ENCODE measurements at places on chromosomes 3 and 15. TPM values are rescaled to one million over a fixed set of nuclear protein-coding genes. Genes with fewer than 3 reads are reported as not detected.

Gene QARS1
- polyA plus RNA-seq = 300 TPM

Gene ZIC4
- not detected for polyA plus RNA-seq

Gene MST1R
- 1.3 TPM for polyA plus RNA-seq

Gene GUCA1C
- polyA plus RNA-seq = 0.22 TPM

Gene PDE8A
- polyA plus RNA-seq = 82.9 TPM

Gene ARNT2
- 59.3 TPM for polyA plus RNA-seq

Gene MYNN
- 26.1 TPM for polyA plus RNA-seq

Gene KNG1
- 74.3 TPM for polyA plus RNA-seq

Gene HHLA2
- polyA plus RNA-seq = 26.6 TPM

Gene RLBP1
- polyA plus RNA-seq = not detected

Gene NIT2
- 129 TPM for polyA plus RNA-seq

Gene STAB1
- polyA plus RNA-seq = 33.9 TPM

Gene HACD2
- polyA plus RNA-seq = 45.8 TPM

Gene ANKRD63
- polyA plus RNA-seq = 0.17 TPM

Gene PPP4R2
- 100 TPM for polyA plus RNA-seq

Gene ISL2
- polyA plus RNA-seq = not detected

Data from renal cortex interstitium (tissue), 15 donors.